ENCODE measurements at places on chromosomes 1 and 21.

- DNase-seq = no peak
These were observed 119.1 kb downstream of the KCNN3 start for GRCh38 chr1:154750681-154751665.

DNA sequence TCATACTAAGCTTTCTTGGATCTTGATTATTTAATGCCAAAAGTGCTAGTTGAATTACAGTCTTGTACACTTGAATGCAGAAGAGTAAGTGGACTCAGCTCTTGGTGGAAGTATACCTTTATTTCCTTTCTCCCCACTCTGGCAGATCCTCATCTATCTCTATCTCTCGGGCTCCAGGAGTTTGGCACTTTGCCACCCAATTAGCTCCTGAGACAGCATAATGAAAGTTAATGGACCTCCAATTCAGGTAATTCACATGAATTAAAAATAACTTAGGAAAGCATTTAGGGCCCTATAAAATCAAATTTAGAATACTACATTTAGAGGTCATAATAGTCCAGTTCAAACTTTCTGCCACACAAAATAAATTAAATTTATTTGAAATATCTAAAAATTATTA, 67.4 kb downstream of the OLFM3 start:
- DNase-seq = no peak

GRCh38 chr1:160860840-160861505, 1.7 kb downstream of the CD244 start:
- DNase-seq = no peak

DNA sequence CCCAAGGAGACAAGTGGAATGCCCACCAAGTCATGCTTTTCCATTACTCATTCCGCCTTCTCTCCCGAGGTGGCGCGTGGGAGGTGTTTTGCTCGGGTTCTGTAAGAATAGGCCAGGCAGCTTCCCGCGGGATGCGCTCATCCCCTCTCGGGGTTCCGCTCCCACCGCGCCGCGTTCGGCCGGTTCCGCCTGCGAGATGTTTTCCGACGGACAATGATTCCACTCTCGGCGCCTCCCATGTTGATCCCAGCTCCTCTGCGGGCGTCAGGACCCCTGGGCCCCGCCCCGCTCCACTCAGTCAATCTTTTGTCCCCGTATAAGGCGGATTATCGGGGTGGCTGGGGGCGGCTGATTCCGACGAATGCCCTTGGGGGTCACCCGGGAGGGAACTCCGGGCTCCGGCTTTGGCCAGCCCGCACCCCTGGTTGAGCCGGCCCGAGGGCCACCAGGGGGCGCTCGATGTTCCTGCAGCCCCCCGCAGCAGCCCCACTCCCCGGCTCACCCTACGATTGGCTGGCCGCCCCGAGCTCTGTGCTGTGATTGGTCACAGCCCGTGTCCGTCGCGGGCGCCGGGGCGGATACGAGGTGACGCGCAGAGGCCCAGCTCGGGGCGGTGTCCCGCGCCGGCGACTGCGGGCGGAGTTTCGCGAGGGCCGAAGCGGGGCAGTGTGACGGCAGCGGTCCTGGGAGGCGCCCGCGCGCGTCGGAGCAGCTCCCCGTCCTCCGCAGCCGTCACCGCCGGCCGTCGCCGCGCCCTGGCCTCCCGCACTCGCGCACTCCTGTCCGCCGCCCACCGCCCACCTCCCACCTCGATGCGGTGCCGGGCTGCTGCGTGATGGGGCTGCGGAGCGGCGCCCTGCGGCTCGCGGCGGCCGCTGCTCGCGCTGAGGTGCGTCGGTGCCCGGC, at the start of gene KIF1B:
Gene KIF1B, plus strand, starts transcription at position 666 of the 906 bp plus-strand sequence. CDS start 21,759 bp downstream, outside the sequence.
- peak; percentile 99 for DNase-seq

GRCh38 chr1:154360288-154360687, 35.0 kb downstream of the ATP8B2 start:
- DNase-seq = no peak

GRCh38 chr1:1136547-1137230, 20.8 kb upstream of the C1orf159 start:
- DNase-seq = peak; percentile 91
